H9 (cell line): ENCODE measurements at places on chromosomes 11 and 22. TPM values are rescaled to one million over a fixed set of nuclear protein-coding genes. Genes with fewer than 3 reads are reported as not detected.
A peak's percentile ranks its signal among the peaks of the same experiment; 100 is the strongest.

The TRIM22 gene
- total RNA-seq, result 78.6 and 79.9 TPM in 2 replicates

The RAG2 gene
- total RNA-seq, result not detected in 2 replicates

The PRR33 gene
- total RNA-seq, result not detected in 2 replicates

DNA sequence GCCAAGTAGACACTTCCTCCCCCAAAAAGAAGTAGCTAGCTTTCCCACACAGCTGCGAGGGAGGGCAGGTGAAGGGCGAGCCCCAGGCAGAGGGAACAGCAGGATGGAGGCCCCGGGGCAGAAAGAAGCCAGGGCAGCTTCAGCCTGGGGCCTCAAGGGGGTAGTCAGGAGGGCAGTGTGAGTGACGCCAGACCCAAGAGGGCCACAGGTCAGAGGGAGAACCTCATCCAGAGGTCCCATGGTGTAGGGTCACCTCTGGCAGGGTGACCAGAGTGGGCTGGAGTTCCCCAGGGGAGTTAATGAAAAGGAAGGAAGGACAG lies 9.2 kb downstream of the PRR5 start:
- H3K27ac ChIP-seq, result no peak overlapping the region
- no peaks in the 10 kb centered on the region for H3K36me3 ChIP-seq
- H3K4me3 ChIP-seq, result no peak overlapping the region
- H3K4me1 ChIP-seq, result no peaks in the 10 kb centered on the region
- no peak for DNase-seq

- no peak for DNase-seq
- no peaks in the 10 kb centered on the region for H3K27me3 ChIP-seq
- H3K4me1 ChIP-seq, result no peaks in the 10 kb centered on the region
- no peak overlapping the region for H3K4me3 ChIP-seq
Observed at GRCh38 chr11:83205608-83206185, 12.2 kb downstream of the ANKRD42 start.

DNA sequence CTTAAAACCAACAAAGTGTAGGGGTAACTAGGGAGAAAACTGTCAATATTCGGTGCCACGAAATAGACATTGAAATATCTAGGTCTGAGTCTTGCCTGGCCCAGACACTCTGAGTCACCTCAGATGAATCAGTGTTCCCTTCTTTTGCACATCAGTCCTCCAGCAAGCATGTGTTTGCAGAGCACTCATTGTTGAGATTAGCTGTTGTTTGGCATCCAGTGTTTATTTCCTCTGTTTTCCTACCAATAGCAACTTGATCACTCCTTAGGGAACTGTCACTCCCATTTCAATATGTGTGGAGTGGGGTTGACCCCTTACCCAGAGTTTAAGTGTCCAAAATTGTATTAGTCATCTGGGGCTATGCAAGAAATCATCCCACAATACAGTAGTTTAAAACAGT lies 4.7 kb upstream of the ASCC2 start:
- no peaks in the 10 kb centered on the region for H3K4me1 ChIP-seq
- no peak for DNase-seq
- no peaks in the 10 kb centered on the region; the same call in 1 of the 2 replicates for H3K36me3 ChIP-seq

DNA sequence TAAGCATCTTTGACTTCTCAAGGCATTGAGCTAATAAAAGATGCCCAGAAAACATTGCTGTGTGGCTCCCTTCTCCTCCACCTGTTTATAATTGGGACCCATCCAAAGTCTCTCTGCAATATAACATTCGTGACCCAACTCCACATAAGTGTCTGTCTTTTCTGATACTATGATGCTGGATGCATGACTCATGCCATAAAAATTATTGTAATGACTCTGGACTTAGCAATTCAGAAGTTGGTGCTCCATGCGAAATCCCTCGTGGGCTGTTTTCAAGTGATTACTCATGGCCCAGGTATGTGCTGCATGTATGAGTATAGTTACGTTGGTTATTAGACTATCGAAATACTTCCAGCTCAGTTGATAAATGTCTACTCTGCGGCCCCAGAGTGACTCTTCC lies 11.7 kb downstream of the FJX1 start:
- no peaks in the 10 kb centered on the region; the same call in 1 of the 2 replicates for H3K4me1 ChIP-seq
- H3K27me3 ChIP-seq, result no peaks in the 10 kb centered on the region
- no peak overlapping the region for H3K4me3 ChIP-seq

DNA sequence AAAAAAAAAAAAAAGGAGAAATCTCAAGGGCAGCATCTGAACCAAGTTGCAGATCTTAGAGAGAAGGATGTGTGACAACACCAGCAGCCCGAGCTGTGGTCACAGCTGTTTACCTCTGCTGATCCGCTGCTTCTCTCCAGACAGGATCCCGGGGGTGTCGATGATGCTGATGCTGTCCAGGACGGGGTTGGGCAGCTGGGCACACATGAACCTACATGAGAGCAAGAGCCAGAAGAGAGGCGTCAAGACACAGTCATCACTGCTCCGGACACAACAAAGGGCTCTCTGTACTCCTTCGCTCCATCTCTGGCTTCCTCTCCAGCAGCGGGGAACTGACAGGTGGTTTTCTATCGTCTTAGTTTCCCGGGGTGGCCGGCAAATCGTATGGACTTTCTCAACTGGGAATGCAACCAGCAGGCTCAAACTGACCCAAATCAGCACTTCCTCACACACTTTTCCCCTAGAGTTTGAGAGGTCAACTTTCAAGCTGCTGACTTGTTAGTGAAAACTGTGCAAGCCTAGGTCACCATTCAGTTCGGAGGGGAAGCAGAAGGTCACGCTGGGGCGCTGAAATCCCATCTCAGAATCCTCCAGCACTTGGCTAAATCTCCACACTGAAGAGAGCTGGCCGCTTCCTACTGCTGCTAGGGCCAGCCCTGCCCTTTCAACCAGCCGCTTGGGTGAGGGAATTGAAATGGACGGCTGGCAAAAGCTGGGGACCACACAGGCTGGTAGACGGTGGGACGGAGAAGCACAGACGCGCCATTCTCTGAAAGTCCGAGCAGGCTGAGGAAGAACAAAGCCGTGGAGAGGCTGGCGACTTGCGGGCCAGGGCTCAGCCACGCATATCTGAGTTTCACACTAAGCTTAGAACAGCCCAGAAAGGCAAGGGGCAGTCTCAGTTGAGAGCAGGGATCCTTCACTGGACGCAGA lies 3.8 kb downstream of the EHD1 start:
- H3K36me3 ChIP-seq, result peaks cover 14% of the 10 kb centered on the region
- no peaks in the 10 kb centered on the region for H3K27me3 ChIP-seq
- H3K27ac ChIP-seq, result no peak overlapping the region
- H3K4me3 ChIP-seq, result no peak overlapping the region; the same call in 2 of the 3 replicates
- H3K4me1 ChIP-seq, result no peaks in the 10 kb centered on the region; the same call in 1 of the 2 replicates

DNA sequence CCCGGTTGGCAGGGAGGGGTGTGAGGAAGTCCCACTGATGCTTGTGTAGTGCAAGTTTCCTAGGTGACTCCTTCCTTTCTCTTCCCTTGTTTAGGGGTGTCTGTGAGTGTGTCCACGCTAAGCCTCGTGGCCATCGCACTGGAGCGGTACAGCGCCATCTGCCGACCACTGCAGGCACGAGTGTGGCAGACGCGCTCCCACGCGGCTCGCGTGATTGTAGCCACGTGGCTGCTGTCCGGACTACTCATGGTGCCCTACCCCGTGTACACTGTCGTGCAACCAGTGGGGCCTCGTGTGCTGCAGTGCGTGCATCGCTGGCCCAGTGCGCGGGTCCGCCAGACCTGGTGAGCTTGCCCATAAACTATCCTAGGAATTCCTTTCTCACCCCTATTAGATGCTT lies 10.4 kb downstream of the CCKBR start:
- H3K36me3 ChIP-seq, result peaks cover 4% of the 10 kb centered on the region
- peak; percentile 52 for DNase-seq
- H3K27me3 ChIP-seq, result no peaks in the 10 kb centered on the region
- no peak overlapping the region for H3K4me3 ChIP-seq

GRCh38 chr11:33915526-33915925 lies 23.6 kb upstream of the LMO2 start:
- H3K4me1 ChIP-seq, result no peaks in the 10 kb centered on the region; the same call in 1 of the 2 replicates
- H3K4me3 ChIP-seq, result no peak overlapping the region
- no peaks in the 10 kb centered on the region for H3K36me3 ChIP-seq
- no peak for DNase-seq
- no peaks in the 10 kb centered on the region for H3K27me3 ChIP-seq

GRCh38 chr11:102974552-102975280 lies 19.2 kb upstream of the MMP13 start:
- H3K36me3 ChIP-seq, result no peaks in the 10 kb centered on the region
- H3K27ac ChIP-seq, result no peak overlapping the region
- no peak overlapping the region for H3K4me3 ChIP-seq
